ENCODE measurements at places on chromosomes 12 and 14. TPM values are rescaled to one million over a fixed set of nuclear protein-coding genes. Genes with fewer than 3 reads are reported as not detected.

Gene SYNDIG1L
- not detected for total RNA-seq

Gene RACGAP1
- 97.9 TPM for total RNA-seq

DNA sequence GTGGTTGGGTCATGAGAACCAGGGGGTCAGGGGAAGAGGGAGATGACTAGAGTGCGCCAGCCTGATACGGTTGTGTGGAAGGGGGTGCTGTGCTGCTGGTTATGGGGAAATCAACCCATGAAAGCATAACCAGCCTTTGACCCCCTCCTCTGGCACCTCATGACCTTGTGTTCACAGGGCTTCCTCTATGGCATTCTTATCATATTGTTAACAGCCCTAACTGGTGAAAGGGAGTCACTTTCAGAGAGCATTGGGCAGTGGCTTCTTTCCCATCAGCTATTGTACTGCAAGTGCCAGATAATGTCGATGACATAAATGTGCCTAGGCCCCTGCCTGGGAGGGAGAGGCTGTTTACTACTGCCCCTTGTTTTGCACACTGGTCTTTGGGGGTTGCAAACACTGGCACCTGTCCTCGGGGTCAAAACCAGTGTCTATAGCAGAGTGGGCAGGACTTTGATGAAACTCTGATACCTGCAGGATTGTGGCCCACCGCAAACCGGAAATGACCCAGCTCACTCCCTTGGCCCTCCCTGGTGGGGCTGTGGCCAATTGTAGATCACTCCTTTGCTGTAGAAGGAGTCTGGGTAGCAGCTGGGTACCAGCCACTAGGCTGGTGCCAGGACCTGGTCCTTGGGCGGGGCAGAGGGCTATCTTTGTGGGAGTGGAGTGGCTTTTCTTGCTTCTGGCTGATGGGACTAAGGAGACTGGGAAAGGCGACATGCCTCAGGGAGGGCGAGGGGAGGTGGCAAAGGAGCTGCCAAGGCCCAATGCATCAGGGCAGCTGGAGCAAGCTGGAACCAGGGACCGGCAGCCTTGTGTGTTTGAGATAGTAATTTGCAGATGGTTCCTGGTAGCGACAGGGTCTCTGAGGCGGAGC lies 634 bp upstream of the TMEM63C start:
- H3K27me3 ChIP-seq = no peaks in the 10 kb centered on the region
- peak overlapping the region; percentile 85 for H3K4me3 ChIP-seq
- no peak overlapping the region for H3K27ac ChIP-seq
- no peaks in the 10 kb centered on the region for H3K36me3 ChIP-seq
- H3K4me1 ChIP-seq = peaks cover 24% of the 10 kb centered on the region
- DNase-seq = no peak

DNA sequence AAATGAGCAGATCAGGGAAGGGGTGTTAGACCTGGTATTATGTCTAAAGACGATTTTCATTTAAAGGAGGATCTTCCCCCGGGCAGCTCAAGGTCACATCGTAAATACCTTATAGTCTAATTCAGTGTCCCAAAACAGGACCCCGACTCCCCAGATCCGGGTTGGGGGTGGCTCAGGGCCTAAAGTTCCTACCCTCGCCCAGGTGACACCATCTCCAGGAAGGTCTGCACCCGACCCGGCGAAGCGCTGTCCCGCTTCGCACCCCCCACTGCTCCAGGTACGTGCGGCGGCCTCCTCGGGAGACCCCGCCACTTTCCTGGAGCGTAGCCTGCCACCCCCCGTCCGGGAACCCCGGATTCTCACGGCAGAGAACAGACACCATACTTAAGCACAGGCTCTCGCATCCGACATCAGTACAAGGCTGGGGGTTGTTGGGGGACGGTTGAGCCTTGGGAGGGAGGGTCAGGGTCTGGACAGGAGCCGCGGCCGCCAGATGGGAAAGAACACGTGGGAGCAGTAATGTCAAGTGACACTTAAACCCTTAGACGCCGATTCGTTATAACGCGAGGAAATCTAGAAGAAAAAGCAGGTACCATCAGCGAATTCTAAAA lies 556 bp downstream of the TIMM9 start:
- peak overlapping the region; percentile 70 for H3K4me3 ChIP-seq
- no peaks in the 10 kb centered on the region for H3K27me3 ChIP-seq
- H3K27ac ChIP-seq = peak overlapping the region; percentile 77
- H3K36me3 ChIP-seq = peaks cover 14% of the 10 kb centered on the region
- H3K4me1 ChIP-seq = peaks cover 22% of the 10 kb centered on the region

DNA sequence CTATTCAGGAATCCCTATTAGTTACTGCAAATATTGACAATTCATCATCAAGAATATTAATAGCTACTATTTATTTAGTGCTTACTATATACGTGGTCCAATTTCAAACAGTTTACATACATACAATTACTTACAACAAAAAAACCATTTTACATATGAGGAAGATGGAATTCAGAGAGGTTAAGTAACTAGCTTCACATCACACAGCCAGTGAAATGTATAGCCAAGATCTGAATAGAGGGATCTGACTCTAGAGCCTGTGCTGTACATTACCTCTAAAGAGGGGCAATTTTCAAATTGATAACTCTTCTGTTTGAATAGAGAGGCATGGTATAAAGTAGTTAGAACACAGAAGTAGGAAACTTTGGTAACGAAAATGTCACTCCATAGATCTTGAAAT lies 18.3 kb downstream of the SOX5 start:
- H3K4me3 ChIP-seq = no peak overlapping the region
- DNase-seq = no peak
- H3K27me3 ChIP-seq = no peaks in the 10 kb centered on the region
- H3K36me3 ChIP-seq = no peaks in the 10 kb centered on the region
- no peaks in the 10 kb centered on the region for H3K4me1 ChIP-seq
- H3K27ac ChIP-seq = no peak overlapping the region

GRCh38 chr14:31881531-31882310 lies 195.4 kb upstream of the ARHGAP5 start:
- H3K4me3 ChIP-seq = no peak overlapping the region
- H3K27ac ChIP-seq = peak overlapping the region; percentile 16
- H3K36me3 ChIP-seq = no peaks in the 10 kb centered on the region
- H3K27me3 ChIP-seq = no peaks in the 10 kb centered on the region

GRCh38 chr12:75611041-75611440 lies 99.6 kb upstream of the KRR1 start:
- no peak overlapping the region for H3K4me3 ChIP-seq
- no peaks in the 10 kb centered on the region for H3K4me1 ChIP-seq
- DNase-seq = no peak
- H3K27ac ChIP-seq = no peak overlapping the region

DNA sequence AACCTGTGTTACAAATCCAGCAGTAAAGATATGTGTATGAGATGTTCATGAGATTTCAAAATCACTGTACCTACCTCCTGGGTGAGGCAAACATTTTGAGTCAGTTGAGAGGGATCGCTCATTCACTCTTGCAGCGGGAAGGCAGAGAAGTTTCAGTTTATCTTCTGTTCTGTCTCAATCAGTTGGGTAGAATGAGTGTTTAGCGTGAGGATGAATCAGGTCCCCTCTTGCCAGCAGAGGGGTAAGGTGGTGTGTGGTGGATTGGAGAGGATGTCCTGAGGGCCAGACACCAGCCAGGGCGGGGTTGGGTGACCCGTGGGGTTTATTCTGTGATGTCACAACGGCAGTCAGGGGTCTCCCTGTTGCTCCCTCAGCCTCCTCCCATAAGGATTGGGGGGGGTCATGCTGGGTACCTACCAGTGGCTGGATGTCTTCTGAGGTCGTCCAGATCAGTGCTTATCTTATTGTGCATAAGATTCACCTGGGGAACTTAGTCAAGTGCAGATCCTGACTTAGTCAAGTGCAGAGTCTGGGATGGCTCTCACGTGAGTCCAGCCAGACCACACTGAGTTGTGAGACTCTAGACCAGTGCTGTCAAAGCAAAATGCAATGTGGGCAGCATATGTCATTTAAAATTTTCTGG lies at the start of gene GSG1:
Gene GSG1, minus strand, starts transcription at position 277 of the 643 bp plus-strand sequence. Its CDS starts 155 bp downstream, at position 122.
- peak within 1 kb of the TSS; percentile 99 for H3K27ac ChIP-seq
- peak within 1 kb of the TSS; percentile 6 for H3K4me3 ChIP-seq
- H3K36me3 ChIP-seq = no peaks in the 10 kb centered on the region
- H3K27me3 ChIP-seq = no peaks in the 10 kb centered on the region
- H3K4me1 ChIP-seq = peaks cover 48% of the 10 kb centered on the region
- DNase-seq = peak; percentile 54
